ENCODE measurements at places on chromosomes 2 and 18. TPM values are rescaled to one million over a fixed set of nuclear protein-coding genes. Genes with fewer than 3 reads are reported as not detected.

Gene LHCGR
- not detected for total RNA-seq

Gene PROKR1
- total RNA-seq, result not detected

Gene ASB18
- not detected for total RNA-seq

Gene TMEM150A
- 12.2 TPM for total RNA-seq

Gene WNT6
- total RNA-seq, result 1.1 TPM

Gene AQP12B
- total RNA-seq, result not detected

Gene MDH1B
- total RNA-seq, result 3.9 TPM

Gene MARCO
- not detected for total RNA-seq

Gene CRYBA2
- total RNA-seq, result not detected

Gene CNRIP1
- under 0.01 TPM for total RNA-seq

Gene KATNAL2
- total RNA-seq, result 2.3 TPM

Gene AKAIN1
- total RNA-seq, result not detected

Gene HMSD
- not detected for total RNA-seq

Gene L3MBTL4
- 2.0 TPM for total RNA-seq
